ENCODE measurements at places on chromosomes 2 and 18.

- DNase-seq: no peak
Measured at GRCh38 chr2:64203858-64204632, 59.8 kb upstream of the PELI1 start.

DNA sequence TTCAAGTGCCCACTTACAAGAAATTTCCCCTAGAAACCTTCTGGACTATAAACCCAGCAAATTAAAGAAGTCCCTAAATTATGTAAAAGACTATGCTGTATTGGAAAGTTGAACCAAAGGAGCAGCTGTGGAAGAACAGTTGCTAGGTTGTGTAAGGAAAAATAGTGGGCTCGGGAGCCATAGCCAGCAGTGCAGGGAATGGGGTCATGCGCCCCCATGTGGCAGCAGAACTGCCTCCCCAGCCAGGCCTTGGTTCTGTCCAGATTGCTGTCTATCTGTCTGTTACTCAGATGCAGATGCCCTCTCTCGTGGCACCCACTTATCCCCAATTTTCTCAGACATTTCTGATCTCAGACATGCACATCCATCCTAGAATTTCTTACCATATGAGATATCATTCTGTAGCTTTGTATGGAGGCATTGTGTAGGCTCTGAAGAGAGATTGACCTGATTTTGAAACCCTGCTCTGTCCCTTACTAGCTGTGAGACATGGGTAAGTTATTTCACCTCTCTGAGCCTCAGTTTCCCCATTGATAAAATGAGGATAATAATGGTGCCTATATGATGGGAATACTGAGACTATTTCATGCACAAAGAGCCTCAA lies 258.3 kb downstream of the SS18 start:
- DNase-seq: no peak

GRCh38 chr18:67672716-67673115 lies 156.2 kb upstream of the DSEL start:
- no peak for DNase-seq

DNA sequence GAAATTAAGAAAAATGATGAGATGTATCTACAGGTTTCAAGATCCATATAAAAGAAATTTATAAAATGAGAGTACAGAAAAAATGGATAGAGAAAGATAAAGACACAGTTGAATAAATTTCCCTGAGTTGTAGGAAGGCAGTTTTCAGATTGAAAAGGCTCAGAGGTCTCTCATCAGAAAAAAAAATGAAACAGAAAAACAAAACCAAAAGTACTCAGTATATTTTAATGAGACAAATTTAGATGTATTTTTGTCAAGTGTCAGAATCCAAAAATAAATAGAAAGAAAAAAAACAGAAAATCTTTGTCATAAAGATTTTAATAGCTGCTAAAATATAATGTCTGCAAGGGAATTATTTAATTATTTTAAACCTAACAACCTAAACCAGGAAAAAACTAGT lies 520.5 kb downstream of the KCNJ3 start:
- no peak for DNase-seq

- DNase-seq: no peak
Measured at GRCh38 chr18:35506024-35506712, 8.4 kb upstream of the INO80C start.

Data from GM04503 (cell line).